Stimulated activated CD8-positive, alpha-beta memory T cell treated with anti-CD3 and anti-CD28 coated beads, Interleukin-4, amount 100 ng/mL, for 4 hours (primary cell): ENCODE measurements at places on chromosomes 4 and X.

GRCh38 chr4:180512801-180513475 lies 1730.3 kb upstream of the TENM3 start:
- no peak for DNase-seq

GRCh38 chrX:49290215-49290614 lies 13.2 kb upstream of the GAGE10 start:
- no peak for DNase-seq

DNA sequence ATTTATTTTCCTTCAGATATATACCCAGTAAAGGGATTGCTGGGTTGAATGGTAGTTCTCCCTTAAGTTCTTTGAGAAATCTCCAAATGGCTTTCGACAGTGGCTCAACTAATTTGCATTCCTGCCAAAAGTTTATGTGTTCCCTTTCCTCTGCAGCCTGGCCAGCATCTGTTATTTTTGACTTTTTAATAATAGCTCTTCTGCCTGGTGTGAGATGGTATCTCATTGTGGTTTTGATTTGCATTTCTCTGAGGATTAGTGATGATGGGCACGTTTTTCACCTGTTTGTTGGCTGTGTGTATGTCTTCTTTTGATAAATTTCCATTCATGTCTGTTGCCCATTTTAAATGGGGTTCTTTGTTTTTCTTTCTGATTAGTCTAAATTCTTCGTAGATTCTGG lies 375.2 kb downstream of the UBE2NL start:
- no peak for DNase-seq

DNA sequence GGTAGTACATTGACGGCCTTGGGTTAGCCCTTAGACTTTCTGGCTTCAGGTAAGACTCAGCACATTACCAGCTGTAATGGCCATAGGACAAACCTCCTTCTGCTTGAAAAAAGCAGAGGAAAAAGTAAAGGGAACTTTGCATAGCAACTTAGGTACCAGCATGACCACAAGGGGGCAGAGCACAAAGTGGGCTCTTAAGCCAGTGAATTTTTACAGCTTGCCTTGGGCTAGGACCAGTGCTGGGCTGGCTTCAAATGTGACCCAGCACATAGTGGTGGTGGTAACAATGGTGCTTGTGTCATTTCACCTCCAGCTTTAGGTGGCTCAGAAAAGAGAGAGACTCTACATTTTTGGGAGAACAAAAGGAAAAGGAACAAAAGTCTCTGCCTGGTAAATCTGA lies 66.1 kb downstream of the KLHL4 start:
- no peak for DNase-seq

DNA sequence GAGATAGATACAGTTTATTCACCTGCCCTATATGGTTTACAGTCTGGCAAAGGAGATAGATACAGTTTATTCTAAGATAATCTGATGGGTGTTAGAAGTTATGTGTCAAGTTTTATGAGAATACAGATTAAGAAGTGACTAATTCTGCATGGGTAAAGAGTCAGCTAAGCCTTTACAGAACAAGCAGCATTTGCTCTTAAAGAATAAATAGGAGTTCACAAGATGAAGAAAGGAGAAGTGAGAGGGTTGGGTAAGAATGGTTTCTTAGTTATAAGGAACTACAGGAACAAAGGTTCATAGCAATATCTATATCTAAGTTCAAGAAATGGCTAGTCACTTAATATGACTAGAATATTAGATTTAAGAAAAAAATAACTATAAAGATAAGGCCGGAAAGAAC lies 47.6 kb downstream of the THOC2 start:
- DNase-seq = no peak

DNA sequence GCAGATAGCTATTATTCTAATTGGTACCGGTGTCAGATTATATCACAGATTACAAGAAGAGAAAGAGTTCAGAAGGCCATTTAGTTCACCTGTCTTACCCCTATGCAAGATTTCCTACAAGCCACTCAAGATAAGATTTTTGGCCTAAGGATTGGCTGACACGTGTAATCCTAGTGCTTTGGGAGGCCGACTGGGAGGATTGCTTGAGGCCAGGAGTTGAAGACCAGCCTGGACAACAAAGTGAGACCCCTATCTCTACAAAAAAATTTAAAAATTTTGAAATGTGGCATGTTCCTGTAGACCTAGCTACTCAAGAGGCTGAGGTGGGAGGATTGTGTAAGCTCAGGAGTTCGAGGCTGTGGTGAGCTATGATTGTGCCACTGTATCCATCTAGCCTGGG lies 77.1 kb upstream of the HPRT1 start:
- DNase-seq = no peak

- no peak for DNase-seq
Measured at GRCh38 chrX:155022585-155022984, at the start of gene F8. Gene F8, minus strand, starts transcription at chrX:155022723. Its CDS starts 171 bp downstream, at chrX:155022552.

DNA sequence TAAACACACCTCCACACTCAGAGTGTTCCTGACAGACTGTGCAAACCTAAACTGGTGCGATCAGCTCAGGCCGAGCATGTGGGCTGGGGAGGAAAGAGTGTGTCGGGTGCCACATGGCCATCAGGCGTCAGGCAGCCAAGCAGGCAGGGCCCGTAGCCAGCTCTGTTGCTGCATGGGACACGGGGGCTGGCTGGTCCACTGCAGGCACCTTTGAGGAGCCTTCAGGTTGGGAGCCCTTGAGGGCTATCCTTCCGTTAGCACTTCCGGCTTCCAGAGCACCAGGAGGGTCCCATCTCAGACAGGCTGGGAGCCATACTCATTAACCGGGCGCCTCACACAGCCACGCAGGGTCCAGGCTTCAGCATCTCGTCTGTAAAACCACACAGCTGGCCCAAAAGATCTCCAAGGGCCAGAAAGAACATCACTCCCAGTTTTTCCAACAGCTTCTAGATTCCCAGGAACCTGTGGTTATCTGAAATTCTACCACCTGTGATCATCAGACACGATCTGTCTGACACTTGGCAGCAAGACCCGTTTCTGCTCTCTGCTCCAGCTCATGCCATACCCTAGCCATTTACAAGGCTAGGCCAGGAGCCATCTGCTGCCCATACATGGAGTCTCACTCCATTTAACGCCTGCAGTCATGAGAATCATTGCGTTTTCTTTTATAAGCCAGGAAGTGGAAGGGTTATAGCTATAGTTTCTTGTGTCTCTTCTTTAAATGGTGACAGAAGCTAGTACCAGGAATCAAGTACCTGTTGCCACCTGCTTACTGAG lies 87.5 kb downstream of the NSUN7 start:
- DNase-seq = no peak

DNA sequence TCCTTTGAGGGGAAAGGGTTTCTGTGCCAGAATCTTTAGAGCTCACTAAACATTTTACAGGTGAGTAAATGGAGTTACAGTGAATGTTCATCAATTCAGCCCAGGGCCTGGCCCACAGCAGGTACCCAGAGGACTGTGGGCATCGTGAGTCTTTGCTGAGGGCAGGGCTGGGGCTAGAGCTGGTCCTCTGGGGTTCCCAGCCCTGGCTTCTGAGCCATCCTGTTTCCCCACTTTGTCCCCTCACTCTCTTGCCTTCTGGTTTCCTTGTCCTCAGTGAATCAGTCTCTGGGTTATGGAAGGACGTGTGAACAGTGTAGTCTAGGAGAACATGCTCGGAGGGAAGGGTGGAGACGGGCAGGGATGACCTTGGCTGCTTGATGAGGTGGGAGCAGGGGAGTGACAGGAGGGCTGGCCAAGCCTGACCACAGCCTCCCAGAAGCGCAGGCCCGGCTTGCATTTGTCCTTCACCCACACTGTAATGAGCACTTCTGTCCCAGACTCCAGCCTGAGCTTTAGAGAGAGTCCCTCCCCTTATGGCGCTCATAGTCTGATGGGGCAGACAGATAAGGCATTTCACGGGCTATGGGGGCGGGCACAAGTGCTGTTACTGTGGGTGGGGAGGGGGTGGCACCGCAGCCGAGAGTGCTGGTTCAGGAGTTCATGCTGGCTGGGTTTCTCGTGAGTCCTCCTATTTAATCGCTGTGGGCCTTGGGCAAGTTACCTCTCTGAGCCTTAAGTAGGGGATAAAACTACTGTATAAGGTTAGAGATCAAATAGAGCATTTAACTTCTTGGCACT lies 17.3 kb downstream of the TBC1D14 start:
- DNase-seq = peak; percentile 41

GRCh38 chr4:70902577-70903290 lies 565 bp downstream of the MOB1B start:
- DNase-seq = no peak

GRCh38 chr4:4899202-4899925 lies 39.9 kb downstream of the MSX1 start:
- no peak for DNase-seq

DNA sequence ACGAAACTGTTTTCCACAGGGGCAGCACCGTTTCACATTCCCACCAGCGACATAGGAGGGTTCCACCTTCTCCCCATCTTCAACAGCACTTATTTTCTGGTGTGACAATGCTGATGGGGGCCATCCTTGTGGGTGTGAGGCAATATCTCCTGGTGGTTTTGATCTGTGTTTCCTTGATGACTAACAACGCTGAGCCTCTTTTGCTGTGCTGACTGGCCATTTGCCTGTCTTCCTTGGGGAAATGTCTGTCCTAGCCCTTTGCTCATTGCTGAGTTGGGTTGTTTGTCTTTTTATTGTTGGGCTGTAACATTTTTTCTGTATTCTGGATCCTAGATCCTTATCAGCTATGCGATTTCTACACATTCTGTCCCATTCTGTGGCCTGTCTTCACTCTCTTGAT lies 33.7 kb downstream of the ATP2B3 start:
- no peak for DNase-seq

GRCh38 chr4:206054-206453 lies 81.8 kb downstream of the ZNF718 start:
- no peak for DNase-seq

- no peak for DNase-seq
Measured at GRCh38 chrX:15435836-15436619, 51.8 kb upstream of the VEGFD start.

- DNase-seq = no peak
Measured at GRCh38 chr4:145735347-145735675, 55.4 kb downstream of the C4orf51 start.

GRCh38 chr4:22071749-22072148 lies 123.2 kb upstream of the KCNIP4 start:
- no peak for DNase-seq

DNA sequence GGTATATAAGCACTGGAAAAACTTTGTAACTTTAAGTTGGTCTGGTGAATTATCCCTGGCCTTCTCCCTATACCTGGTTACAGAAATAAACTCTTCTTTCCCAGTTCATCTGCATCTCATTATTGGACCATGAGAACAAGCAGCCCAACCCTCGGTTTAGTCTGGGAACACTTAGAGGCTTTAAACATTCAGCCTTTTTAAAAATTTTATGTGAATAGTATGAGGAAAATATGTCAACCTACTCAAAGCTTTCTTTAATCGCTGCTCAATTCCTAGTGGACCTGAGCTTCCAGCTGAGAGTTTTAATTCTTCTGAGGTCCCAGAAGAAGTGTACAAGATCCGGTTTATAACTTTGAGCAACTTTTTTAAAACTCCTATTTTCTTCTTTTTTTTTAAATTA lies 358.6 kb upstream of the NOCT start:
- DNase-seq = no peak

DNA sequence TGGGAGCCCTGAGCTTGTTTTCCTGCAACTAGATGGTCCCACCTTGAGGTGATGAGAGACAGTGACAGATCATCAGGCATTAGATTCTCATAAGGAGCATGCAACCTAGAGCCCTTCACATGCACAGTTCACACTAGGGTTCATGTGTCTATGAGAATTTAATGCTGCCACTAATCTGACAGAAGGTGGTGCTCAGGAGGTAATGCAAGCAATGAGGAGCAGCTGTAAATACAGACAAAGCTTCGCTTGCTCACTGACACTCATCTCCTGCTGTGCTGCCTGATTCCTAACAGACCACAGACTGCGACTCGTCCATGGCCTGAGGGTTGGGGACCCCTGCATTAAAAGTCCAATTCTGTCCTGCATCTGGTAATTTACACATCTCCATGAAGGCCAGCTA lies 141.6 kb downstream of the KCNIP4 start:
- DNase-seq = no peak

GRCh38 chr4:3291969-3292570 lies 751 bp upstream of the RGS12 start:
- no peak for DNase-seq

GRCh38 chr4:119657111-119657611 lies 28.6 kb upstream of the PDE5A start:
- no peak for DNase-seq

DNA sequence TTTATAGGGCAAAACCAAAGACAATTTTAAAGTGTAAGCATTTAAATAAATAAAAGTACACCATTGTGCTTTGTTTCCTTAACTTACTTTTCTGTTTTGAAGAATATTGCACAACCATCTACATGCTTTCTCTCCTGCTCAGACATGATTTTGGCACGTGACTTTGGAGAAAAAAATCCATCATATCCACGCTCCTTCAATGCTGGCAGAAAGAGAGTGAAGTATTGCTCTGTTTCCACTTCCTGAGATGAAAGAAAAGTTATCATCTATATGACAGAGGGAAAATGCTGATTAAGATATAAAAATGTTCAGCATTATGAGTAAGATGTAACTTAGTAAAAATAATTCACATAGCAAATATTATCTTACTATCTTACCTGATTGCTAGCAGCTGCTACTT lies 77.1 kb downstream of the CNOT6L start:
- DNase-seq = no peak

DNA sequence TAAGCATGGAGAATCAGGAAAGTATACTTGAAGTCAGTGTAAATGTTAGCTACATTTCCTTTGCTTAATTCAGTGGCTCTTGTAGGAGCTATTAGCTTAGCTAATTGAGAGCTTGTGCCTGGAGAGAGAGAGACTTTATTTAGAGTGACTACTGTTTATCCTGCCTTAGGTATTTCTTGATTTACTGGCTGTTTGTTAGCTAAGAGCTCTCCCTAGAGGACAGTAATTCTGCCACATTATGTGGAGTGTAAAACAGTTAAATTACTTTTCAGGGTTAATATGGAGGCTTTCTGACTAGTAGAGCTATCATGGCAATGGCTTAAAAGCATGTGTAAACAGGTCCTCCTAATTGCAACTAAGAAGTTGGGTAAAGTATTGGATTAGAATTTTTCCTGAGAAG lies 306.5 kb upstream of the TECRL start:
- DNase-seq = no peak

GRCh38 chr4:134028421-134028820 lies 173.2 kb downstream of the PABPC4L start:
- no peak for DNase-seq

GRCh38 chrX:117839544-117839943 lies 277.1 kb downstream of the KLHL13 start:
- no peak for DNase-seq

DNA sequence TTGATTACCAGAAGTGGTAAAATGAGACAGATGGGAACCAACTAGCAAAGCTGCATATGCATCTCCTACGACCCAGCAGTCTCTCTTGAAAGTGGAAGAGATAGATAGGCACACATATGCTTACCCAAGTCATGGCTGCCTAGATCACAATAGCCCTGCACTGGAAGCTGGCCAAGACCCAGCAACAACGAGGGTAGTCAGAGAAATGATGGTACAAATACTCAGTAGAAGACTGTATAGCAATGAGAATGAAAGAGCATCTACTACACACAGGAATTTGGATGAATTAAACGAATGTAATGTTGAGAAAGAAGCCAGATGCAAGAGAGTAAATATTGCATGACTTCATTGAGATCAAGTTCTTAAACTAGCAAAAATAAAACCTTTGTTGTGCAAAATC lies 100.3 kb upstream of the FAT1 start:
- no peak for DNase-seq

- DNase-seq = no peak
Measured at GRCh38 chr4:17761062-17761461, 20.4 kb downstream of the FAM184B start.
